GM12864 (cell line): ENCODE measurements at places on chromosomes 7 and 10.

GRCh38 chr7:87091487-87092066 is 32.1 kb upstream of the ELAPOR2 start:
- no peak for DNase-seq

DNA sequence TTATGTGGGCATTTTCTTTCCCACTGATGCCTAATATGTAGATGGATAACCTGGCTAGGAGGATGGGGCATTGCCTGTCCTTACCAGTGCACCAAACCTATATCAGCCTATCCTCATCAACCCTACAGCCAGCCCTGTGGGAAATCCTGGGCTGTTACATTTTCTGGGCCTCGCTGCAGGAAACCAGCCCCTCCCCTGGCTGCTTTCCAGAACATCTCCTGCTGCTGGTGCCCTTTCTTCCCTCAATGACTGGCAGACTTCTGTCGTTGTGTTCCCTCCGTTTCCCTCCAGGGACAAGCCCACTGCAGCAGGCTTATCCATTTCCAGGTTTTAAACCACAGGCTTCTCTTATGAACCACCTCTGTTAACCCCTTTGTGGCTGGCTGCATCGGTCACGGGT is 486.1 kb upstream of the COBL start:
- DNase-seq: no peak

GRCh38 chr7:68216051-68216450 is 1219.4 kb downstream of the TYW1 start:
- no peak for DNase-seq

- no peak for DNase-seq
Observed at GRCh38 chr7:104627516-104627915, 299.1 kb downstream of the LHFPL3 start.

GRCh38 chr7:41047789-41048191 is 655.1 kb downstream of the INHBA start:
- DNase-seq: no peak

DNA sequence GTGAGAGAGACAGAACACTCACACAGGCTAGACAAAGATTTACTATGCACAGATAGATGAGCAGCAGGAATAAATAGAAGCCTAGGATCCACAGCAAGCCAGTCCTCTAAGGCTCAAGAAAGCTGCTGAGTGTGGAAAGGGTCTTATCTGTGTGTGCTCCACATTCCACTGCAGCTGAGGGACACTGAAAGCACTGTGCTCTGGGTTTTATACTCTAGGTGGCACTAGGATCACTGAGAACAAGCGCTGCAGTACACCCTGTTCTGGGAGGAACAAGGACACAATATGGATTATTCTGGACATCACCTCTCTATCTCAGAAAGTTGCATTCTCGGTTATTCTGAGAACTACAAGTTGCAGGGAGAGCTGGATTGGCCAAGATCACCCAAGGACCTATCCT is 4.9 kb upstream of the KLHL7 start:
- DNase-seq: no peak

- no peak for DNase-seq
Observed at GRCh38 chr7:34108165-34108564, 202.8 kb downstream of the BMPER start.

DNA sequence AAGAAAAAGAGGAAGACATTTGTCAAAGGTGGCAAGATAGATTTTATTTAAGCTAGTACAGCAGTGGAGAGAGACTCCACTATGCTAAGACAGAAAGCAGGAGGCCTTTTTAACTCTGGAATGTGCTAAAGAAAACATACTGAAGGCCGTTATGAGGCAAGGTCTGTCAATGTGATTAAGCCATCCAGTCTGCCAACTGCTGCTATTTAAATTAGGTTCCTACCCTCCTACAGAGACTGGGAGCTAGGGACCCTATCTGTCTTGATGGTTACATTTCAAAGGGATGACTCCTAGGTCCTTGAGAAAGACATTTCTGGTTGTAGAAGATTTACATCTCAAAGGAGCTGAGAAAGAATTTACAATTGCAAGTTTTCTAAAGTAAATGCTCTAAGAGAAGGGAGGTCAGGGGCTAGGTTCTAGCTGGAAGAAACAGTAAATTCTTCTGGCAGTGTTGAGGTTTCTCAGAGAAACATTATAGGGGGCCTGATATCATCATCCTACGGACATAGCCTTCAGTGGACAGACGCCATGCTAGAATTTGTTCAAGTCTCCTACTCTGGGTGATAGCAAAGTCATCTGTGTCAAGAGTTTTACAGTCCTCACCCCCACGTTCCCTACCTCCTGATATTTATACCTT is 211.6 kb downstream of the PHF14 start:
- no peak for DNase-seq

DNA sequence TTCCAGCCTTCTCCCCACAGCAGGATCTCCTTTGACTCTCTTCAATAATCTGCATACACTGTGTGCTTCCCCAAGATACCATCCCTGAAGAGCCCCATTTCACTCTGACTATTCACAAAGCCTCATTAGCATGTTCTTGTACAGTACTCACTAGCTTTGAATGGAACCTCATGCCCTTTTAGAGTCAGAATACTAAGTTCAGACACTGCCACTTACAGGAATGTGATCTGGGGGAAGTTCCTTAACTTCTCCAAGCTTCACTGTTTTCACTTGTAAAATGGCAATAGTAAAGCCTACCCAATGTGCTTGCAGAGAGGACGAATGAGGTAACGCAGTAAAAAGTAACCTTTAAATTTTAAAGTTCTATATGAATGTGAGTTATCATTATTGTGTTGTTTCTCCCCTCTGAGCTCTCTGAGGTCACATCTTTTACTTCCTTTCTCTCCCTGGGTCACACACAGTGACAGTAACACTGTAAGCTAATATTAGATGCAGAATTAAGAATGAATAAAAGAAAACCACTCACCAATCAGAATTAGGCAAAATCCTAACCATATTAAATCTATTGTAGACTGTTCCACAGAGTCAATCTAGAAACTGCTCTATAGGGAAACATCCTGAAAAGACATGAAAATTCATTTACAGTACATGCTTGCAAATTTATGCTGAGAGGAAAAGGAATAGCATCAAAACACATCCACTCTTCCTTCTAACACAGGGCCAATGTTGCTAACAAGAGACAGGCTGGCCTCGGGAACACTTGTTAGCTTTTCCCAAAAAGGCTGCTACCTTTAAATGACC is 64.2 kb upstream of the IL6 start:
- DNase-seq: no peak

DNA sequence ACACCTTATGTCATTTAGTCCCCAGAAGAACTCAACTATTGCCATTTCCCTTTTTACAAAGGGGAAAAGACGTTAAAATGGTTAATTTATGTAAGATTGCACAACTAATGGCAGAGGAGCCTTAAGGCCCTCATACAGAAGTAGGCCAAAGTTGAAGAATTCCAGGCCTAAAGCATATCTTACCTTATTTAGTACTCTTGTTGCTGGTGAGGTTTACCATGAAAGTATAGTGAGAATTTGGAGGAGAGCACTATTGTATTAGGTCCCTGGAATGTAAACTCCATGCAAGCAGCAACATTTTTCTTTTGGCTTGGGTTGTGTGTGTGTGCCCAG is 731 bp upstream of the CRPPA start:
- DNase-seq: no peak

- DNase-seq: no peak
Observed at GRCh38 chr10:22476601-22477321, 131.5 kb downstream of the SPAG6 start.

DNA sequence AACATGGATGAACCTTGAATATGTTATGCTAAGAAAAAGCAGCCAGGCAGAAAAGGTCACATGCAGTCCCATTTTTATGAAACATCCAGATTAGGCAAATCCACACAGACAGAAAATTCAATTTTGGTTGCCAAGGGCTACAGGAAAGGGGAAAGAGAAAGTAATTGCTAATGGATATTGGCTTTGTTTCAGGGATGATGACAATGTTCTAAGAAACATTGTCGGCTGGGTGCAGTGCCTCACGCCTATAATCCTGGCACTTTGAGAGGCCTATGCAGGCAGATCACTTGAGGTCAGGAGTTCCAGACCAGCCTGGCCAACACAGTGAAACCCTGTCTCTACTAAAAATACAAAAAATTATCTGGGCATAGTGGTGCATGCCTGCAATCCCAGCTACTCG is 23.0 kb downstream of the ZNF33B start:
- no peak for DNase-seq

DNA sequence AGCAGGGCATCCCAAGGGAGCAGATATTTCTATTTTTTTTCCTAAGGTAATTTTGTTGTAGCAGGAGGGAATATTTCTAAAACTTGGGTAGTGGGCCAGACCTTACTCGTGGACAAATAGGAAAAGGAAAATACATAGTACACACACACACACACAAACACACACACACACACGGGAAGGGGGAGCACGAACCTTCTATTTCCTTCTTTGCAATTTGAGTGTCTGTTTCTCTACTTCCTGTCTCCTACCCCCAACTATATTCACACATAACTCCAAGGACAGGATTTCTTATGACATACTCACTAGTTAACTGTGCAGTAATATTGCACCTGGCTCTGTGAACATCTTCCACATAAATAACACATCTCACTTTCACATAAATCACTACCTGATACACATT is 4.4 kb downstream of the LDB1 start:
- no peak for DNase-seq

DNA sequence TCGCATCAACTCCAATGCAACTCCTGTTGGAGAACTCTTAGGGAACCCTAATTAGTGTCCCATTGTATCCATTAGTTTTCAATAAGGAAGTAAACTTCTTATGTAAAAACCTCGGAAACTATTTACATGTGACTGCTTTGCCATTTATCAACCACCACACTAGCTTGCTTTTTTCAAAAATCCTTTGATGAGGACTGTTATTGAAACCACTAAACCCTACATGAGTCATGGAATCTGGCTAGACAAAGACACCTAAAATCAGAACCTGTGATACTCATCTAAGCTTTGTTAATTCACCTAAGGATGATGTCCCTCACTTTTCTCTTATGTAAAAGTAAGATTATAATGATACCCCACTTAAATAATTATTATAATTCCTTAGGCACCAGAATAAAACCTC is 414.1 kb upstream of the ETV1 start:
- DNase-seq: no peak

DNA sequence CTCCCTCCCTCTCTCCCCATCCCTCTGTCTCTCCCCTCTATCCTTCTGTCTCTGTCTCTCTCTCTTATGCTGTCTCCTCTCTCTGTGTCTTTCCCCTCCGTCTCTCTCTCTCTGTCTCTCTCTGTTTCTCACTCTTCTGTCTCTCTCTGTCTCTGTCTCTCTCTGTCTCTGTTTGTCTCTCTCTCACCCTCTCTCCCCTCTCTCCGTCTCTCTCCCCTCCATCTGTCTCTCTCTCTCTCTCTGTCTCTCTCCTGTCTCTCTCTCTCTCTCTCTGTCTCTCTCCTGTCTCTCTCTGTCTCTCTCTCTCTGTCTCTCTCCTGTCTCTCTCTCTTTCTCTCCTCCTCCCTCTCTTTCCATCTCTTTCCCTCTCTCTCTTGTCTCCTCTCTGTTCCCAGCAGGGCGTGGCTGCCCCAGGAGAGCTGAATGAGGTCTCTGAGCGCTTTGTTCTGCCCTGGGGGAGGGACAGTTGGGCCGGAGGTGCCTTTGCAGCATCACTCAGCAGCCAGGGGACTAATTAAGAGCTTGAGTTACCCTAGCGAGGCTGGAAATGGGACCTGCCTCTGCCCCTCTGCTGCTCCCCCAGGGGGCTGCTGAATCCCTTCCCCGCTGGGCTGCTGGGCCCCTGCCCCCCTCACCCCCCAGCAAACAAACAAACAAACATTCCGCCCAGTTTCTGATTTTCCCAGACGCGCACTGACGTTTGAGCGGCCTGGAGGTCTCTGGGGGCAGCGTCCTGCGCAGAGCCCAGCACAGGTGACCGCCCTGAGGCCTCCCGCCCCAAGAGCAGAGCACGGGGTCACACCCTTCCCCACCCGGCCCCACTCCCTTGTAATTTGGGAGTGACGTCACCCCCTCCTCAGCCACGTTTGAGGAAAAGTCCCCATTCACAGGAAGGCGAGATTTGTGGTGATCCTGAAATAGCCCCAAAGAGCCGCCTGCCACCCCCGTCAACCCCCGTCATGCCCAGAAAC is 68.1 kb downstream of the PDGFA start:
- no peak for DNase-seq

- DNase-seq: no peak
Observed at GRCh38 chr7:128217967-128218652, 23.0 kb upstream of the LEP start.

DNA sequence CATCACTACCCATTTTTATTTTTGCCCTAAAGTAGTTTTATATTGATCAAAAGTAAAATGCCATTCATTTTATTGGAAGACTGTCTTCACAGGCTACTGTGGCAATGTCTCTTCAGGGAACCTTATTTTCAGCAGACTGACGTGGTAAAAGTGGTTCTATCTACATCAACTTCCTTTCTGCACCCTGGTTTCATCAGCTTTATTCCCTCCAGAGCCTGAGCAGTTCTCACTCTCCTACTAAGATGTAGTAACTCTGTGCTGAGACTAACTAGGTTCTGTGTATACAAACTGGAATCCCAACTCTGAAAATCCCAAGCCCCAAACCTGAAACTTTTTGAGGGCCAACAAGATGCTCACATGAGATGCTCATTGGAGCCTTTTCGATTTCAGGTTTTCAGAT is 155.3 kb downstream of the SFMBT2 start:
- no peak for DNase-seq
